ENCODE measurements at places on chromosomes 5 and 9. TPM values are rescaled to one million over a fixed set of nuclear protein-coding genes. Genes with fewer than 3 reads are reported as not detected.

GRCh38 chr9:128523199-128523925 is 18.8 kb downstream of the GLE1 start:
- H3K4me1 ChIP-seq = no peaks in the 10 kb centered on the region
- DNase-seq = no peak
- no peaks in the 10 kb centered on the region for H3K27me3 ChIP-seq
- H3K27ac ChIP-seq = no peak overlapping the region

DNA sequence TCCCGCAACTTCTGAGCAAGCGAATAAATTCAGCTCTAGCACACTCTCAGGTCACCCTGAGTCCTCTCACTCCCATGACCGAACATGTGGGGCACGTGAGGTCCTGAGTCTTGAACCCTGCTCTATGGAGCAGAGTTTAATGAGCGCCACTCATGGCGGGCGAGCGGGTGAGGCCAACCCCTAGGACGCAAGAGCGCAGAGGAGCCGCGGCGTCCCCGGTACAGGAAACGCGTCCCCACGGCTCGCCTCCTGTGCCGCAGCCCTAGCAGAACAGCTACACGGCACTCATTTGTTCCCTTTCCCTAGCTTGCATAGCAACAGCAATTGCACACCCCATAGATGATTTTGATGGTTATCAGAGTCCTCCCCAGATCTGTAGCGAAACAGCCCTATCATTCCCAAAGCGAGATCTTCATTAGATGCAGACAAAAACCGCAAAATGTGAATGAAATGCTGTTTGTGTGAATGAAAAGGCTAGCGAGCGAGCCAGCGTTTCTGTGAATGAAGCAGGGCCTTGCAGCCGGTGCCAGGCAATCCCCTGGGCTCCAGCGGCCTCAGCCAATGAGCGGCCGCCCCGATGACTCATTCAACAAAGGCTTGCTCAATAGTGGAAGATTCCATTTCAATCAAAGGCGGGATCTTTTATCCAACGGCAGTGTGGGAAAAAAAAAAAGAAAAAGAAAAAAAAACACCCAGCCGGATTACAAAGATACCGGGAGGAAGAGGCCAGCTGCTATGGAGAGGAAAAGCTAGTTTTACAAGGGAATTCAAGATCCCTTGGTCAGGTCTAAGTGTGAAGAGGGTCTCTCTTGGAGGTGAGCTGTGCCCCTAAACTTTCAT is 1.5 kb upstream of the SHC3 start:
- no peaks in the 10 kb centered on the region for H3K36me3 ChIP-seq
- peak overlapping the region; percentile 63 for H3K4me3 ChIP-seq

The BHMT2 gene
- total RNA-seq = 6.7 TPM

DNA sequence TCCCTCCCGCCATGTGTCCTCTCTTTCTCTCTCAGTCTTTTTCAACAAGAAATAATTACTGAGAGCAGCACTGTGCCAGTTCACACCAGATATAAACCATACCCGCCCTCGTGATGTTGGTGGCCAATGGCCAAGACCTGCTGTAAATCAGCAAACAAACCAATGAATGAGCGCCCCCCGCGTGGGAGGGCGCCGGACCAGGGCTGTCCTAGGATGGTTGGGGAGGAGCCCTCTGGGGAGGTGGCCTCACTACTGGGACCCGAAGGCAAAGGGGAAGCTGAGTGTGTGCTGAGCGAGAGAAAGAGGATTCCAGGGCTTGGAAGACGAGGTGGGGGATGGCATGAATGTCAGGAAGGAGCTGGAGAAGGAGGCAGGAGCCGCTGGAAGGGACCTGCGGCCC is 51.2 kb upstream of the BARHL1 start:
- H3K27me3 ChIP-seq = peaks cover 19% of the 10 kb centered on the region
- no peak for DNase-seq
- H3K4me3 ChIP-seq = no peak overlapping the region
- H3K27ac ChIP-seq = no peak overlapping the region

DNA sequence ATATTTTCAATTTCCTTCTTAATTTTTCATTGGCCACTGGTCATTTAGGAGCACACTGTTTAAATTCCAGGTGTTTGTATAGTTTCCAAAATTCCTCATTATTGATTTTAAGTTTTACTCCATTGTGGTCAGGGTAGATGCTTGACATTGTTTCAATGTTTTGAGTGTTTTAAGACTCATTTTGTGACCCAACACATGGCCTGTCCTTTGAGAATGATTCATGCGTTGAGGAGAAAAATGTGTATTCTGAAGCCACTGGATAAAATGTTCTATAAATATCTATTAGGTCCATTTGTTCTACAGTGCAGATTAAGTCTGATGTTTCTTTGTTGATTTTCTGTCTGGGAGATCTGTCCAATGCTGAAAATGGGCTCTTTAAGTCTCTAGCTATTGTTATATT is 24.4 kb upstream of the FNIP1 start:
- no peaks in the 10 kb centered on the region for H3K36me3 ChIP-seq
- H3K27ac ChIP-seq = no peak overlapping the region
- H3K4me1 ChIP-seq = no peaks in the 10 kb centered on the region

GRCh38 chr9:10604927-10605326 is 7.9 kb downstream of the PTPRD start:
- H3K36me3 ChIP-seq = no peaks in the 10 kb centered on the region
- DNase-seq = no peak
- H3K27me3 ChIP-seq = no peaks in the 10 kb centered on the region
- no peak overlapping the region for H3K27ac ChIP-seq

- H3K27ac ChIP-seq = no peak overlapping the region
- H3K4me1 ChIP-seq = peaks cover 10% of the 10 kb centered on the region
- no peaks in the 10 kb centered on the region for H3K27me3 ChIP-seq
- DNase-seq = no peak
These were observed 55.1 kb upstream of the NR5A1 start for GRCh38 chr9:124562328-124562727.

DNA sequence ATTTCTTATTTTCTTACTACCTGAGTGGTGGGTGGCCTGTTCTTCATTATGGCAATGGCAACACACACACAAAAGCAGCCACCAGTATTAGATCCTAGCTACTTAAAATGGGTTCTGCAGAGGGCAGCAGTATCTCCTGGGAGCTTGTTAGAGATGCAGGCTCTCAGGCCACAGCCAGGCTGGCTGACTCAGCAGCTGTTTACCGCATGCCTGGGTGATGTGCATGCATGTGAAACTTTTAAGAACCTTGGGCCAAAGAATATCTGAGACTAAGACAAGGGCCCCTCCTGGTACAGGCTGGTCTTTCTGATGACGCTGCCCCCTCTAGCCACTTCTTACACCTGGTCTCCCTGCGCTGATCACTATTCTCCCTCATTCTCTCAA is 399.0 kb downstream of the MED10 start:
- no peak overlapping the region for H3K27ac ChIP-seq
- H3K4me3 ChIP-seq = no peak overlapping the region
- DNase-seq = no peak
- no peaks in the 10 kb centered on the region for H3K36me3 ChIP-seq

GRCh38 chr5:31377274-31377946 is 154.5 kb downstream of the DROSHA start:
- H3K27me3 ChIP-seq = no peaks in the 10 kb centered on the region
- H3K27ac ChIP-seq = no peak overlapping the region
- DNase-seq = no peak
- H3K36me3 ChIP-seq = no peaks in the 10 kb centered on the region
- H3K4me1 ChIP-seq = no peaks in the 10 kb centered on the region
- H3K4me3 ChIP-seq = no peak overlapping the region

DNA sequence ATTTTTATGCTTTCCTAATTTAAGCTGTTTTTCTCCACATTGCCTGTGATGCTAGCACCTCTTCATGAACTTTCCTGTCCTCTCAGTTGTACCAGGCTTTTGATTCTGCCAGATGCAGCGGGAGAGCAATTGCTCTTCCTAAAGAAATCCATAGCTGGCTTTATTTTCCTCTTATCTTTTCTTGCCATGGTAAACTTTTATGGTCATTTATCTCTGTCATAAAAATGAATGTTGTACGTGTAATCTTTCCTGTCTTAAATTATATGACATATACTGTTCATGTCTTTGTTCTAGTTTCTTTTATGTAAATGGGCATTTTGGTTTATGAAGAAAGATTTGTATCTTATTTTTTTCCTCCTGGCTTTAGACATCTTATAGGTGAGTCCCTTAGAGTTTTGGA is 127.5 kb downstream of the SH3GL2 start:
- H3K4me3 ChIP-seq = no peak overlapping the region
- no peak for DNase-seq
- no peaks in the 10 kb centered on the region for H3K4me1 ChIP-seq
- H3K27ac ChIP-seq = no peak overlapping the region
- no peaks in the 10 kb centered on the region for H3K36me3 ChIP-seq
- H3K27me3 ChIP-seq = no peaks in the 10 kb centered on the region

- no peak for DNase-seq
- peak overlapping the region; percentile 16 for H3K27ac ChIP-seq
- H3K4me1 ChIP-seq = peaks cover 33% of the 10 kb centered on the region
- H3K4me3 ChIP-seq = no peak overlapping the region
- H3K27me3 ChIP-seq = no peaks in the 10 kb centered on the region
- no peaks in the 10 kb centered on the region for H3K36me3 ChIP-seq
These were observed 99.3 kb downstream of the GDNF start for GRCh38 chr5:37740331-37741066.

The IFNA13 gene
- total RNA-seq = not detected

The PDCD1LG2 gene
- 1.8 TPM for total RNA-seq

- H3K27me3 ChIP-seq = no peaks in the 10 kb centered on the region
- peaks cover 8% of the 10 kb centered on the region for H3K4me1 ChIP-seq
- H3K4me3 ChIP-seq = no peak overlapping the region
These were observed 23.3 kb downstream of the CAVIN4 start for GRCh38 chr9:100601216-100601615.

DNA sequence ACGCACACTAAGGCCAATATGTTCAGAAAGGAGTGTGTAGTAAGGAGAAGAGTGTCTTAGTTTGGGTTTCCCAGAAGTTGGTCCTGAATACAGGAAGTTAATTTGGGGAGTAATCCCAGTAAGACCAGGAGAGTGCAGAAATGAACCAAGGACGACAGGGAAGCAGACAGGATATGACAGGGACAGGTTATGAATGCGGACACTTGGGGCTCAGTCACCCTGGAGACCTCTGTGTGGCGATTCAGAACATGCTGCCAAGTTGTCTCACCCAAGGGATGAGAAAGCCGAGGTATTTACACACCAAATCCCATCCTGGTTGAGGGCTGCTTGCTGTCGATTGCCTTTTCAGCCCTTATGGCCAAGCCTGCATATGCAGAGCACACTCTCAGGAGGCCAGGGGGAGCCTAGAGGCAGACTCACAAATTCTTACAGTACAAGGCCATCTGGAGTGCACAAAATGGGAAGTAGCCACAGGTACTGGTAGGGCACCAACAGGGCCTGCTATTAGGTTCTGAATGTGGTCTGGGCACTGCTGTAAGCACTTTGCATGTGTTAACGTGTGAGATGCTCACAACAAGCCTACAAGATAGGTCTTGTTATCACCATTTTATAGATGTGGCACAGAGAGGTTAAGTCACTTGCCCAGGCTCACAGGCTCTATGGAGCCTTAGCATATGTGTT is 233.1 kb upstream of the ANKRD55 start:
- H3K27me3 ChIP-seq = no peaks in the 10 kb centered on the region
- H3K4me3 ChIP-seq = no peak overlapping the region

GRCh38 chr9:108761655-108762347 is 94.0 kb downstream of the ACTL7B start:
- no peaks in the 10 kb centered on the region for H3K27me3 ChIP-seq
- no peak overlapping the region for H3K4me3 ChIP-seq
- peak; percentile 12 for DNase-seq

- H3K36me3 ChIP-seq = no peaks in the 10 kb centered on the region
- no peaks in the 10 kb centered on the region for H3K27me3 ChIP-seq
- peaks cover 5% of the 10 kb centered on the region for H3K4me1 ChIP-seq
- no peak for DNase-seq
- H3K4me3 ChIP-seq = no peak overlapping the region
These were observed 8.5 kb downstream of the BAAT start for GRCh38 chr9:101376111-101376848.

- H3K4me3 ChIP-seq = no peak overlapping the region
- no peak overlapping the region for H3K27ac ChIP-seq
- H3K36me3 ChIP-seq = no peaks in the 10 kb centered on the region
- no peaks in the 10 kb centered on the region for H3K27me3 ChIP-seq
- H3K4me1 ChIP-seq = no peaks in the 10 kb centered on the region
These were observed 175.7 kb downstream of the MELK start for GRCh38 chr9:36748322-36748899.

Data from gastrocnemius medialis (tissue), 4 donors.